ENCODE measurements at places on chromosomes 5 and 9.

GRCh38 chr5:158910782-158911692 is 188.7 kb downstream of the EBF1 start:
- no peak for DNase-seq

DNA sequence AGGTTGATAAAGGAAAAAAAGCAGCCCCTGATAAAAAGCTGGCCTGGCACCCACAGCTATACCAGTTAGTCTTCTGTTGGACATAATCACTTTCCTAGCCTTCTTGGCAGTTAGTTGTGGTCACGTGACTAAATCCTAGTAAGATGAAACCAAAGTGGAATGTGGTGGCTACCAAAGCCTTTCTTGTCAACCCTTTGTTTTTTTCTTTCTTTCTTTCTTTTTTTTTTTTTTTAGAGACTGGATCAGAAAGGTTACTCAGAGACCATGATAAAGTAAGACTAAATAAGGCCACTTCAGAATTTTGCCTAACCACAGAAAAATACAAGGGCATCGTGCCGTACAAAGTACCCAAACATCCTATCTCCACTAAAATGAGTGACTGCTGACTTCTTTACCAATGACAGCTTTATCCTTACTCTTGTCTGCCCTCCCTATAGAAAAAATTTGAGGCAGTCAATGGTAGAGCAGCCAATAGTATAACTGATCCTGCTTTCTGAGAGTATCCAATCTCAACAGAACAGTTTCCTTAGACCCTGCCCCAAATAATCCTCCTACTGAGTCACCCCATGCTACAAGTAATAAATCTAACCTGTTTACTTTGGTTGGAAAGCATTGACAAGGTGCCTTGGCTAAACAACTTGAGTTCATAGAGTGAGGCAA is 14.2 kb upstream of the KIF27 start:
- DNase-seq, result no peak

- no peak for DNase-seq
Observed at GRCh38 chr9:114282507-114282906, 40.4 kb upstream of the ORM1 start.

DNA sequence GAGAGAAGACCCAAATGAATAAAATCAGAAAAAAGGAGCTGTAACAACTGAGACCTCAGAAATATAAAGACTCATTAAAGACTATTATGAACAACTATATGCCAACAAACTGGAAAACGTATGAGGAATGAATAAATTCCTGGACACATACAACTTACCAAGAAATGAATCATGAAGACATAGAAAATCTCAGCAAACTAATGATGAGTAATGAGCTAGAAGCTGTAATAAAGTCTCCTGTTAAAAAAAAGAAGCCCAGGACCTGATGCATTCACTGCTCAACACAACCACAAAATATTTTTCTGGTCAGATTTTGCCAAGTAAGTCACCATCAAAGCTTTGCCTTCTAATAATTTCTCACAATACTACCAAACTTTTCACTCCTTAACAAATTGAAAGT is 666.7 kb downstream of the LRRC70 start:
- no peak for DNase-seq

- no peak for DNase-seq
Observed at GRCh38 chr9:87826331-87826730, 56.3 kb upstream of the SPATA31E1 start.

- DNase-seq, result no peak
Observed at GRCh38 chr5:135253601-135254178, 145.3 kb downstream of the MACROH2A1 start.

GRCh38 chr9:77999231-77999631 is 32.4 kb downstream of the GNAQ start:
- DNase-seq, result no peak

All from activated T-cell treated with anti-CD3 and anti-CD28 coated beads for 24 hours (primary cell).